Activated CD4-positive, alpha-beta T cell treated with anti-CD3 and anti-CD28 coated beads, Interleukin-2, amount 50 U/mL, for 24 hours (primary cell): ENCODE measurements at places on chromosomes 11 and 22.

- DNase-seq = no peak
Observed at GRCh38 chr22:49545606-49546005, 282.1 kb downstream of the BRD1 start.

- no peak for DNase-seq
Observed at GRCh38 chr11:121561240-121561639, 108.5 kb upstream of the SORL1-AS1 start.

DNA sequence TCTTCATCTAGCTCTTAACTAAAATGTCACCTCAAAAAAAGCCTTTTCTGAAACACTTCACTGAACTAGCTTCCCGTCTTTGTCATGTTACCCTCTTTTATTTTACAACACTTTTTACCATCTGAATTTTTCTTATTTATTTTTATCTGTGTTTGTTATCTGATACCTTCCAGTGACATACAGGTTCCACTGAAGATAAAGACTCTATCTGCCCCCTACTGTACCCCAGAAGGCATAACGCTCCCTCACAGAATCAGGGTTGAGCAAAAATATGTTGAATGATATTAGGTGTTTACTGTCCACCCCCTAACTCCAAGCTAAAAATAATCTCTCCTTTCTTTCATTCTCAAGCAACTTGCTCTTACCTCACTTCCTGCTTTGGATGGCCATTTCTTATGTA lies 654.2 kb downstream of the NELL1 start:
- DNase-seq = no peak

DNA sequence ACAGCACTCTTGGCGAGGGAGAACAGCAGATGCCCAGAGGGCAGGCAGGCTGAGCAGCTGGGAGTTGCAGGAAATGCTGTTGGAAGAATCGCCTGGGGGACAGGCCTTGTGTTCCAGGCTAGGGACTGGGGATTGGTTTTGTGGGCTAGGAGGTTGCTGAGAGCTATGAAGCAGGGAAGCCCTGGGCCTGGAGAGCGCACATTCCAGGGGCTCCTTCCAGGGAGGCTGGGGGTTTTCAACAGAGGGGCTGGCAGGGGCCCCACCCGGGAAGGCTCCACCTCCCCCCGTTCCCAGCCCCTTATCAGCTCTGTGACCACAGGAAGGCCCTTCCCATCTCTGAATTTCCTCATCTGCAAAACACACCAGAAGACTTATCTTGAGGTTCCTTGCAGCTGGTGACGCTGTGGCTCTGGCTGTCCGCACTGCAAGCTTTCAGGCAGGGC lies 21.7 kb downstream of the WNT11 start:
- no peak for DNase-seq

- DNase-seq = no peak
Observed at GRCh38 chr11:82634091-82634490, 99.6 kb downstream of the FAM181B start.

DNA sequence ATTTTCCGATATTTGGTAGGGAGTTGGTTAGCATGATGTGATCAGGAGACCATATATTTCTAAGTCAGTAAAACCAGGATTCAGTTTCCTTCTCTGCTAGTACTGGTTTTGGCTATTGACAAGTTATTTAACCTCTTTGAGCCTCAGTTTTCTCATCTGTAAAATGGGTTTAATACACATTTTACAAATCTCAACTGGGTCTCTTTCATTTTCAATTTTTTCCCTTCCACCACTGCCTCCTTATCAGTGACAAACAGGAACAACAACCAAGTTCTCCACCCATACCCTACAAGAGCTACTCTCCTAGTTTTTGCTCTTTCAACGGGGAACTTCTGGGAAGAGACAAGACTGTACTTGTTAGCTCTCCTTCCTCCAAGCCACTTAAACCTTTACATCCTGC lies 6.2 kb upstream of the APLP2 start:
- no peak for DNase-seq

DNA sequence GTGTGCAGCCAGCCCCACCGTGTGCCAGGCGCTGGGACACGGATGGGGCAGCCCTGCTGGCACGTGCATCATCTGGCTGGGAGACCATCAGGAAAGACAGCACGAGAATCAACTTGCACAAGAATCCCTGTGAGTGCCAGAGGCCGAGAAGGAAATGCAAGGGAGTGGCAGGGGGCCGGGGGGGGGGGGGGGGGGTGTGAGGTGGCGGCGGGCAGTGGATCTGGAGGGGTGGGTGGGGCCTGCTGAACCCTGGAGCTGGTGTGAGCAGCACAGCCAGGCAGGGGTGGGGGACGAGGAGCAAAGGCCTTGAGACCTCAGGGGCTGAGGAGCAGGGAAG lies 14.0 kb upstream of the FLRT1 start:
- DNase-seq = no peak

DNA sequence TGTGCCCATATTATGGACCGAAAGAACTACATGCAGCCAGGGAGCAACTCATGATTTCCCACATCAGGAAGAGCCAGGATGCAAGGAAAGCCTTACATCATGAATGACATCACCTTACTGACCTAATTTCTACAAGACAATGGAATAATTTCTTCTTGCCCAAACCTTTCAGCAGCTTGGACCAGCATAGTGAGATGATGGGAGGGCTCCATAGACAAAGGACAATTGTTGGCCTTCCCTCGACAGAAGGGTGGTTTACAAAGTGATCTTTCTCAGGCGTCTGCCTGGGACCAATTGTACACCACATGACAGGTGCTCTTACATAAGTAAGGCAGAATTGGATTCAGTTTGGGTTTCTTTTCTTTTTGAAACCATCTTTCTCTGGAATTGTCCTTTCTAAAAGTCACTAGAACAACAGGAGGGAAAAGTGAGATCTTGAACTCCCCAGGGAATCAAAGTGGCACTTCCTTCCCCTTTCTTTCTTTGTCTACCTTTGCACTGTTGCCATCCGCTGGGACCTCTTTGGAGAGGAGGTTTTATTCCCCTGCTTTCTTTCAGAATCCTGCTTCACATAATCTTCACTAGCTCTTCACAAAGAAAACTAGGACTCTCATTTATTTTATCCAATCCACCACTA lies 51.7 kb upstream of the PAK1 start:
- DNase-seq = no peak

- no peak for DNase-seq
Observed at GRCh38 chr22:24954856-24955255, 2.3 kb downstream of the KIAA1671 start.

DNA sequence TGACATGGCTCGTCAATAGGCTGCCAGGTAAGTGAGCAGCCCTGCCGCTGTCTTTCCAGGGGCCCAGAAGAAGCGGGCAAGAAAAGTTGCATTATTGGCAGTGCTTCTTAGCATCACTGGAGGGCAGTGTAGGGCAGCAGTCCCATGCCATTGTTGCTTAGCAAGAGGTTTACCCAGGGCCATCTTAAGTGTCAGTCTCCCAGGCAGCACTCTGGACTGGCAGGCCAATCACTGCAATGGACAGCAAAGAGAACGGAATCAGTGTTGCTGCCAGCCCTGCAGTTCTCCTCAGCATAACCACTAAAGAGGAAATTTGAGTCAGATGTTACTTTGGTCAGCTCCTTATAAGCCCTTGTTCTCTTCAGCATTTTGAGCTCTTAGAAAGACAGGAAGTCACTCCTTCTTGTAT lies 13.4 kb upstream of the GRK2 start:
- DNase-seq = no peak

DNA sequence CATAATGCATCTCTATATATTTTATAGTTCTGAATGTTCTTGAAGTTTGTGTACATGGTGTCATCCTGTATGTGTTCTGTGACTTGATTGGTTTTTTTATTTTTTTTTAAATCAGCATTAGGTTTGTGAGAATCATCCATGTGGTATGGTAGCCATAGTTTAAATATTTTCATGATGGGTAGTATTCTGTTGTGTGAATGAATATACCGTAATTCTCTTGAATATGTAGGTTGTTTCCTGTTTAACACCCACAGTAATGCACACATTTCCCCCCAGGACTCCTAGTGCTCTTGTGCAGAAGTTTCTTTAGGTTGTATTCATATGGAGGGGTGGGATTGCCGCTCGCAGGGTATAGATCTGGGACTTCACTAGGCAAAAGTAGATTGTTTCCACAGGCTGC lies 2.0 kb downstream of the PACS1 start:
- DNase-seq = no peak

- no peak for DNase-seq
Observed at GRCh38 chr11:86414032-86414431, 39.3 kb downstream of the CCDC81 start.

DNA sequence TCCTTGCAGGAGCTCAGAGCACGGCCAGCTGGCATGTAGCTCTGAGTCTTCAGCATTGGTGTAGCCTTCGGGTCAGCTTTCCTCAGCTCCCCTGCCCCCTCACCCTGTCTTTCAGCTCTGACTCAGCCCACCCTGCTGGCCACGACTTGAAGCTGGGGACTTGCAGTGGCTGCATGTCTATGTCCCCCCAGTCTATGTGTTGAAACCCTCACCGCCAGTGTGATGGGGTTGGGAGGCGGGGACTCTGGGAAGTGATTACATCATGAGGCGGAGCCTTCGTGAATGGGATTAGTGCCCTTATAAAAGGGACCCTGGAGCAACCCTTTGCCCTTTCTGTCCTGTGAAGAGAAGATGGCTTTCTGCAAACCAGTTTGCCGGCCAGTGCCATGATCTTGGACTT lies 111.1 kb downstream of the CTTN start:
- DNase-seq = no peak

DNA sequence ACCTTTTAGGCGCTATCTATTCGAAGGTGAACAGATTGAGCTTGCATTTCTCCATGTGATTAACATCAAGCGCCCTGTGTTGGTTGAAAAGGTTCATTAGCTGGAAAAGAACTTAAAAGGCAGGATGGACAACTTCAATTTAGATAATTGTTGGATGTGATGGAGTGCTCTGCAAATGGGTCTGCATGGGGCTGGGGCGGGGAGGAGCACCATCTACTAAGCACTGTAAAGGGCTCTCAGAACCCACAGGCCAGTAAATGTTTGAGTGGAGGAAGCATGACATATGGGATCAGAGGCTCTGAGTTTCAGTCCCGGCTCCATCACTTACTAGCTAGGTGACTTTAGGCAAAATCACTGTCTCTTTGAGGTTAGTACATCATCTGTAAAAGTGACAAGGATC lies 28.2 kb downstream of the ARL14EP start:
- no peak for DNase-seq

DNA sequence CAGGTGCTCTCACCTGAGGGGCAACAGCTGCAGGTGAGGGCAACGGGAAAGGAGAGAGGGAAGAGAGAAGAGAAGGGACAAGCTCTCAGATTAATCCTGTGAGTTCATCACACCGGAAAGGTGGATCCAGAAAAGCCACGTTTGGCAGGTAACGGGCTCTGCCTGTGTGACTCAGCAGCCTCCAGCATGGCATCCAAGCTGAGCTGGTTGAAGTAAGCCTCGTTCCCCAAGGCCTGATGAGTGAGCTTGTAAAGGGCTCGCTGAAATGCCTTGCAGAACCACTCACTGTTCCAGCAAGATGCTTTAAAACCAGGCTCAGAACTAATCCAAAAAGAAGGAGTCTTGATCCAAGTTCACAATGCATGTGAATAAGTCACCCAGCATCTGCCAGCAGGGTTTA lies 206.9 kb upstream of the TMEM45B start:
- DNase-seq = no peak

DNA sequence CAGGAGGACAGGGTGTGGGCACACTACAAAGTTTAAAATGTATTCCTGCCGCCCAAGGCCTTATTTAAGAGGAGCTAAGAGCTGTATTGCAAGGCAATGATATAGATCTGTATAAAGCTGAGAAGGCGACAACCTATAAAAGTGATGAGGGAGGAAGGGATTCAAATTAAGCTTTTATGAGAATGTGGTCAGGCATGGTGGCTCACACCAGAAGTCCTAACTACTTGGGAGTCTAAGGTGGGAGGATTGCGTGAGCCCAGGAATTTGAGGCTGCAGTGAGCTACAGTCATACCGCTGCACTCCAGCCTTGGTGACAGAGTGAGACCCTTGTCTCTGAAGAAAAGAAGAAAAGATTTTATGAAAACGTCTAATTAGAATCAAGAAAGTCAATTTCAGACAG lies 9.7 kb upstream of the GLB1L3 start:
- no peak for DNase-seq

DNA sequence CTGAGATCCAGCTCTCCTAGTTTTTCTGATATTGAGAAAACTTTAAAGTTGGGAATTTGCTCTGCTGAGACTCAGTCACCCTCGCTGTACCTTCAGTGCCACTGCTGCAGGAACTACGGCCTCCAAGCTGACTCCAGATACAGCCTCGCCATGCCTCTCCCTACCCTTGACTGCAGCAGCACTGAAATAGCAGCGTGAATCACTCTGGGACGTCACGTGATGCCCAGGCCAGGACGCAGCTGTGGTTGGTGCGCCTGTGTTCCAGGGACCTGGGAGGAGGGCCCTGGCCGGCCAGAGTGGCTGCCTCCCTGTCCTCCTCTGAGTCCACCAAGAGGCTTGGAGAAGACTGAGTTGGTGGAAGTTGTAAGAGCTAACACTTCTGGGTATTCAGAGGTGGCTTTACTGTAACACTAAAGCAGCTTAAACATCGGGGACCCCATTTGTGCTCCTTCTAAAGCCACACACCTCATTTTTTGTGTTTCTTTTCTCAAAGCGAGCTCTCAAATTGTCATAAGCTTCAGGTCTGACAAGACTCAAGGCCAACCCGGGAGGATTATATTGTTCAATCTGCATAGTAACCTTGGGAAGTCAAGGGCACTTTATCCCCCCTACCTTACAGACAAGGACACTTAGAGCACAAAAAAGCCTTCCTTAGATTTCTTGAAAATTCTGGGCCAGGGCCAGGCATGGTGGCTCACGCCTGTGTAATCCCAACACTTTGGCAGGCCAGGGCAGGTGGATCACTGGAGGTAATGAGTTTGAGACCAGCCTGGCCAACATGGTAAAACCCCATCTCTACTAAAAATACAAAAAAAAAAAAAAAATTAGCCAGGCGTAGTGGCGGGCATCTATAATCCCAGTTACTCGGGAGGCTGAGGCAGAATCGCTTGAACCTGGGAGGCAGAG lies 4.2 kb upstream of the STIP1 start:
- DNase-seq = peak; percentile 21

DNA sequence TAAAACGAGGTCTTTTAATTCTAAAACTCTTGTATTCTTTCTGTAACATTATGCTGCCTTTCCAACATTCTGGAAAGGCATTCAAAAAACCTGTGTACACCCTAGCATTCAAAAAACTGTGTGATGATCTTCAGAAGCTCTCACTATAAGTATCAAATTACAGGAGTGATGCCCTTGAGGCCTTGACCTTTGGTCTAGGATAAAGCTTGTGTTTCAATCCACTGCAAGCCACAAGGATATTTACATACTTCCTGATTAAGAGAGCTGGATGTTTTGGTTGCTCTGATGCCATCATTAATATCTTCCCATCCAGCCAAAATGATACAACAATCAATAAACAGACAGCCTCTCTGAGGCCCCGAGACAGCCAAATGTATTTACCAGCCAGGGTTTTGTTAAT lies 11.9 kb downstream of the CLPB start:
- no peak for DNase-seq

DNA sequence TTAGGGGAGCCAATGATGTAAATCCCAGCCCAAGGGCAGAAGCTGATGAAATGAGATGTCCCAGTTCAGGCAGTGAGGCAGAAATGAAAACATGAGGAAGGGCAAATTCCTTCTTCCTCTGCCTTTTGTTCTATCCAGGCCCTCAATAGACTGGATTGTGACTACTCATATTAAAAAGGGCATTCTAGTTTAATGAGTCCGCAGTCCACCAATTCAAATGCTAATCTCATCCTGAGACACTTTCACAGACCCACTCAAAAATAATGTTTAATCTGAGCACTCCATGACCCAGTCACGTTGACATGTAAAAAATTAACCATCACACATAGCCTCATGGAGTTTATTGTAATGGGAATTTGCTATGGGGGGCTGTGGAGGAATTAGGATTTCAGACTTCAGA lies 717.9 kb downstream of the OPCML start:
- no peak for DNase-seq

- no peak for DNase-seq
Observed at GRCh38 chr11:124950601-124951330, 3.2 kb upstream of the CCDC15 start.

- no peak for DNase-seq
Observed at GRCh38 chr11:97354026-97354425, 964.2 kb downstream of the JRKL start.
